Stimulated activated CD4-positive, alpha-beta T cell treated with anti-CD3 and anti-CD28 coated beads, Interleukin-1b, Interleukin-23, amount 100 ng/mL, for 24 hours (primary cell): ENCODE measurements at places on chromosomes 7 and 10.

DNA sequence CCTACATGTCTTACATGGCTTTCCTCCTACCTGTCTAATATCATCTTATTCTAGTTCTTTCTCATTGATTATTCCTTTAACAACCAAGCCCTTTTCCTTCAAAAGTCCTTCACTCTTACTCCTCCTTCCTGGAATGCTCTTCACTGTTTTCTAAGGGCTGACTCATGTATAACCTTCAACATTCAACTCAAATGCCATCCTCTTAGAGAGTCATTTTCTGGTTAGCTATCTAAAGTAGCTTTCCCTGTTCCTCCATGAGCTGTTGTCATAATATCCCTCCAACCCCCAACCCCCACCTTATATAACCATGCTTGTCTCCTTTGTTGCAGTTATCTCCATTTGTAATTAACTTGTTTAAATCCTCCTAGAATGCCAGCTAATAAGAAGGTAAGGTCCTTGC, 286.8 kb downstream of the ADK start:
- no peak for DNase-seq

DNA sequence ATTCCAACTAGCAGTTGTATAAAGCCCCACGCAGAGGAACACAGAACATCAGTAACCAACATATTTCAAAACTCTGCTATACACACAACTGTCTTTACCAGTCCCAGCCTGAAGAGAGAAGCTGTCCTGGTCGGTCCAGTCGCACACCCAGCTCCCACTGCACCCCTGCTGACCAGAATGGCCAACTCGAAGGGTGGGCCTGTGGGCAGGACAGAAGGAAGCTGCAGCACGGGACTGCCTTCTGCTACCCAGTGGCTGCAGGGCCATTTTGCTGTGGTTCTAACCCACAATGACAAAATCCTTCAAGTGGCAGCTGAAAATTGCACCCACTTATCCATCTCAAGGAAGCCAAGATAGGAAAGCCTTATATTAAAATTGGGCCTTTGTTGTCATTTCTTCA, 48.2 kb downstream of the GSDME start:
- no peak for DNase-seq

DNA sequence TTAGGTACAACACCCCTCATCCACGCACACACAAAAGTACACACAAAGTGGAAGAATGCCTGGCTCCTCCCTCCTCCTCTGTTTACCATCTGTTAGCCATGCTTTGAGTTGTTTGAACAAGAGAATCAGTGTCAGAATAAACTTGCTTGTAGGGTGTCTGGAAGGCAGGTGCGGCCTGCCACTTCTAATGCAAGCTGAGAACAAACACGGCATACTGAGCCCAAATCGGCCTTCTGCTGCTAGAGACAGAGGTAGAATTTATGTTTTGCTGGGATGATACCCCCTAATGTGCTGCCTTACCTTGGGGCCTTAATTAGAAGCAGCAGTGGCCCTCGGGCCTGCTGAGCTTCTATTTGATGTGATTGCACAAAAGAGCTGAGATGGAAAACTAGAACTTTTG, 24.9 kb upstream of the FAM180A start:
- DNase-seq: no peak

DNA sequence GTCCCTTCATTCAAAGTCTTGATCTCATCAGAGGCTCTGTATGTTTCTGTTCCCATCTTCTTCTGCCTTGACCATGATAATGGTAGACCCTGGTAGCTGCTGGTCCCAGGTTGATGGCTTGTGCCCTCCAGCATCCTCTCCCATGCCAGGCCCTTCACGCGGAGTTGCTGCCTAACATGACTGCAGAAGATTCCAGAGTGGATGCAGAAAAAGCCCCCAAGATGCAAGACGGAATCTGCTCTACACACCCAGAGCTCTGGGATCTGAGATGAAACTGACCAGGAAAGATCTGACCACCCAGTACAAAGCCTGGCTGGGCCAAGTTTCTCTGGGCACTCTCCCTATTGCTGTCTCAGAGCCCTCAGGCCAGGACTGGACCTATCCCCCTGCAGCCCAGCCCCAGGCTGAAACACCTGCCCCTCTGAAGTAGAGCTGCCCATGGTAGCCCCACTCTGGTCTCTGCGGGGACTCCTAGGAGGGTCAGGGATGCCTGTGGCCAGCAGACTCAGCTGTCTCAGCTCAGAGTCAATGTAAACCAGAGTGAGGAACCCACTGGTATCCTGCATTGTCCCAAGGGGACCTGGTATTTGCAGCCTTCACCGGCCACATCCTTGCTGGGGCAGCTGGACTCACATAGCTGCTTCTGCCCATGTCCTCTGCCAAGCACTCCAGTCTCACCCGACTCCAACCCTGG, 9.5 kb upstream of the FRMD4A start:
- DNase-seq: no peak

- no peak for DNase-seq
Observed at GRCh38 chr7:930975-931758, 23.3 kb downstream of the ADAP1 start.

DNA sequence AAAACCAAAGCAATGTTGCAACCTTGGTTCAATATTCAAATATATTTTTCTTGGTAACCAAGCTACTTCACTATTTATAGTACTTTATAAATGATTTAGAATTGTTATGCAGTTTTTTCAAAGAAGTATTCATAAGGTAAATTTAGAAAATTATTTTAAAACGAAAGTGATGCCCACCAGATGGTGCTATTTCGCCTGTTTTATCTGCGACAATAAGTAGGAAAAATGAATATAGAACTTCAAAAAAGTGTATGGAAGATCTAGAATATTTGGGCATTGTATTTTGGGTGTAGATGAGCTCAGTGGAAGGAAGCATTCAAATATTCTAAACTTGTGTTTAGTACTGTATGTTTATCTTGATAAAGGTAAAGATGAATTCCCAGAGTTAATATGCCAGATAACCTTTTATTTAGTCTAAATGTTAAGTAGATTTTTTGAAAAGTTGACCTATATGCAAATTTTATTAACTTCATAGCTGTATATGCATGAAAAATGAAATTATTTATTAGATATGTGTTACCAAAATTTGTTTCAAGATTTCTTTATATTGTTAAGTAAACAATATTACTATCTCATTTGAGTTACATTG, 93.2 kb downstream of the ADK start:
- no peak for DNase-seq

GRCh38 chr10:48450741-48451466, 144.4 kb downstream of the MAPK8 start:
- no peak for DNase-seq

DNA sequence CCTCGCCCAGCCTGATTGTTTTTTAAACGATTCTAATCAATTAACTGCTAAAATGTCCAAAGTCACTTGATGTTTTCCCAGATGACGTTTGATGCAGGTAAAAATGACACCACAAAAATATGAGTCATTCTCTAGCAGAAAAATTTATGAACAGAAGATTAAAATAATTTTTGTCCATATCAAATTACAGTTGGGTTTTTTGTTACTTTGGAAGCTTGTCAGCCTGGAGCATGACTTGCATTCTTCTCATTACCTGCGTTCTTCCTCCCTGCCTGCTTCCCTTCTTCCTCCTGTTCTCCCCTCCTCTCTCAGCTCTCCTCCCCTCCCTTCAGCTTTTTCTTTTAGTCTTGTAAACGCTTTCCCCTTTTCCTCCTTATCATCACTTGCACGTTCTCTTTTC, 18.7 kb downstream of the IL15RA start:
- no peak for DNase-seq
